T-helper 2 cell (primary cell): ENCODE measurements at places on chromosomes 7 and 10.

GRCh38 chr10:132961787-132962622 is 19.6 kb upstream of the CFAP46 start:
- DNase-seq: no peak

- no peak for DNase-seq
Observed at GRCh38 chr10:116115797-116116196, 157.2 kb downstream of the GFRA1 start.

DNA sequence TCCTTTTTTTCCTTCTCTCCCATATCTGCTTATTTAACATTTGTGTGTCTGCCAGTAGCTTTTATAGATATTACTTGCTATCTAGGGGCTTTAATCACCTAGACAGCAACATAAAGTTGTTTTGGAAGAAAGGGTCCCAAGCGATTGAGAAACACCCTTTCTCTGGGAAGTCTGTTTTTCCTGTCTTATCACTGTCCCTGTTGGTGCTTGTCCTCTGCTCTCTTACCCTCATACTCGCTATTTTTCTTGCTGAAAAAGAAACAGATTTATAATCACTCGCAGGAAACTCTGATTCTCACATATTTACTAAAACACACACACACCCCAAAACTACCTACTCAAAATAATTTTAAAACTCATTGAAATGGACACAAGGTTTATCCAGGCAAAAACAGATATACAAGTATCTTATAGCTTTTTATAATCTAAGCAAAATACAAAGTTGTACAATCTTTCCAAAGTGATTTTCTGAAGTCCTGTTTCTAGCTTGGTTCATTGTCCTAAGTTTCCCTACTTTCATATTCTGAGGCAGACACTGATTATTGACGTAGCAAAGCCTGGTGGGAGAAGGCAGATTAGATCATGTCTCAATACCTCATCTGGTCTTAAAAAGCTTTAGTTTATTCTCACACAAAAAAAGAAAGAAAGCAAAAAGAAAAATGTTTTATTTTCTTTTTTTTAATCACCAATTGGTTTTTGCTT is 157.3 kb downstream of the CACNA2D1 start:
- no peak for DNase-seq

- DNase-seq: no peak
Observed at GRCh38 chr7:76278540-76278939, 23.9 kb upstream of the HSPB1 start.
